ENCODE measurements at places on chromosomes 12 and 14.

GRCh38 chr14:74231784-74232183, 7.5 kb upstream of the VSX2 start:
- DNase-seq: no peak

DNA sequence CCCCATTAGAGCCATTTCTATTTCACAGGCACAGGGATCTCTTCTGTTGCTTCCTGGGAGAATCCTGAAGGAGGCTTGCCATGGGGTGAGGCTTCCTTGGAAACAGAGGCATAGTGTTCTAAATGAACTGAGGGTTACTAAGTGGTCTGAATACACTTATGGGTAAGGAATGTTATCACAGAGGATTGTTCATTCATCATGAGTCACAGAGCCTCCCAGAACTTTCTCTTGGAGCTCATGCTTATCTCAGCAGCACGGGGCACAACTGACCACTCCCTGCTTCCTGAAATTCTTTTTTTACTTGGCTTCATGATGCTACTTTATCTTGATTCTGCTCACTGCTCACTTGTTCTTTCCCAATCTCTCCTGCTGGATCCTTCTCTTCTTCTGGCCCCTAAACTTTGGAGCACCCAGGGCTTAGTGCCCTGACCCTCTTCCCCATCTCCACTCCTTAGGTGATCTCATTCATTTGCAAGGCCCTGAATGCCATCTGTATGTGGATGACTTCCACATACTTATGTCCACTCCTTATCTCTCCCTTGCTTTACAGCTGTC, 57.9 kb downstream of the ANO6 start:
- no peak for DNase-seq

DNA sequence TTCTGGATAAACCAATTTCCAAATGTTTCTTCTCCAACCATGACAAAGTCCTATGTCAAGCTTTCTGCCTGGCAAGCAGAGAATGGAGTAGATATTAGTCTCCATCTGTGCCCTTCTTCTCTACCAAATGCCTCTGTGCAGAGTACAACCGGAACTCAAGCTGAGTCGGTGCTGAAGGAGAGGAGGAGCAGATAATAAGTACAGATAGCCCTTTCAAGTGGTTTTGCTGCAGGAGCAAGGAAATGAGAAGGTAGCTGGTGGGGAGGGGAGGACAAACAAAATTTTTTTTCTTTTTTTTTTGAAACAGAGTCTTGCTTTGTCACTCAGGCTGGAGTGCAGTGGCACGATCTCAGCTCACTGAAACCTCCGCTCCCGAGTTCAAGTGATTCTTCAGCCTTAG, 14.2 kb upstream of the HELB start:
- no peak for DNase-seq

DNA sequence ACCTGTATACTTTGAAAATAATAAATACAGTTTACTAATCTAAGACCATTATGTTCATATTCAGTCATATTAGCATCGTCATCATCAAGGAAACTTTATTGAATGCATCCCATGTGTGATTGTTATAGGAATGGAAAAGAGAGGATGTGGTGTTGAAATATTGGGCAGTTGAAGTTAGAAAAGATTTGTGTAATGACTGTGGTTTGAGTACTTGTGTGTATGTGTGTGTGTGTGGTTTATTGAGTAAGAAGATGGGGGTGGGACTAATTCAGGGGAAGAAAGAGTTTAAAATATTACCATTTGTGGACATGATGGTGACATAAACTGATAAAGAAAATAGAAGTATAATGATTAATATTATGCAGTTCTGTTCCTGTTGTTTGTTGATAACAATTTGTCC, 238.7 kb upstream of the SEL1L start:
- DNase-seq: no peak

- DNase-seq: no peak
These were observed 62.0 kb upstream of the LMNTD1 start for GRCh38 chr12:25615119-25615518.

DNA sequence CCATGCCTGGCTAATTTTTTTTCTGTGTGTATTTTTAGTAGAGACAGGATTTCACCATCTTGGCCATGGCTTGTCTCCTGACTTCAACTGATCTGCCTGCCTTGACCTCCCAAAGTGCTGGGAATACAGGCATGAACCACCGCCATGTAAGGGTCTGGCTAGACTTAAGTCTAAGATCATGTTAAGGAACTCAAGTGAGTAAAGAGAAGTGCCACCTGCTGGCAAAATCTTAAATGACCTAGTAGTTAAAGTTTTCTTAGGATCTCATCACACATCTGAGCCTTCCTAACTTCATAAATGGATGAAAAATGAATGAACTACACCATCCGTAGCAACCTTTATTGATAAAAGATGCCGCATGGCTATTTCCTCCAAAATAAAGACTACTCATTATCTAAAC, 1.7 kb upstream of the C12orf56 start:
- DNase-seq: no peak
